Endothelial cell of umbilical vein (primary cell): ENCODE measurements at places on chromosomes 6 and 20. TPM values are rescaled to one million over a fixed set of nuclear protein-coding genes. Genes with fewer than 3 reads are reported as not detected.

Gene GABRR1
- total RNA-seq: not detected in 2 replicates

GRCh38 chr6:89500611-89501010 is 67.7 kb downstream of the ANKRD6 start:
- no peak for DNase-seq

GRCh38 chr6:156027248-156027626 is 571.6 kb upstream of the NOX3 start:
- no peak for DNase-seq

DNA sequence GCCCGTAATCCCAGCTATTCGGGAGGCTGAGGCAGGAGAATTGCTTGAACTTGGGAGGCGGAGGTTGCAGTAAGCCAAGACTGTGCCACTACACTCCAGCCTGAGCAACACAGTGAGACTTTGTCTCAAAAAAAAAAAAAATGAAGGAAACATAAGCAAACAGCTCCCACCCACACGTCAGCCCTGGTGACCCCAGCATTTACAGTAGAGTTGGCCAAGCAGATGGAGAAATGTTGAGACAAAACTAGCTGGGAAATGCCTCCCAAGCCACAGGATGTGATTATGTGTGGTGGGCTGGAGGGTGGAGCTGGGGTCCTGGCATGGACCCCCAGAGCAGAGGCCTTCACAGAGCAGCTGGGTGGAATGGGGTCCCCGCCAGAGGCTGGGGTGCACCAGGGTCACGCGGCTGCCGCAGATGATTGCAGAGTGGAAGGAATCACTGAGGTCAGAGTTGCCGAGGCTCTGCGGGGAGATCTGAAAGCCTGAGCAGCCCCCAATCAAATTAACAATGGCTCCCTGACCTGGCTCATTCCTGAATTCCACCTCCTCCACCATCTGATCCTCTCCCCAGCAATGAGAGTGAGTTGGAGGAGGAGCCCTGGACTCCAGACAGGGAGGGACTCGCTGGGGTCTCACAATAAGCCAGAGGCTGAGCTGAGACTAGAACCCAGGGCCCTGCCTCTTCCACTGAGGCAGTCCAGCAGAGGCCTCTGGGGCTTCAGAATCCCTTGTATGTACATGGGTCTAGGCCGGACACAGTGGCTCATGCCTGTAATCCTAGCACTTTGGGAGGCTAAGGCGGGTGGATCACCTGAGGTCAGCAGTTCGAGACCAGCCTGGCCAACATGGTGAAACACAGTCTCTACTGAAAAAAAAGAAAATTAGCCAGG is 34.7 kb upstream of the TGM2 start:
- DNase-seq: no peak
